ENCODE measurements at places on chromosomes 3 and 15.

DNA sequence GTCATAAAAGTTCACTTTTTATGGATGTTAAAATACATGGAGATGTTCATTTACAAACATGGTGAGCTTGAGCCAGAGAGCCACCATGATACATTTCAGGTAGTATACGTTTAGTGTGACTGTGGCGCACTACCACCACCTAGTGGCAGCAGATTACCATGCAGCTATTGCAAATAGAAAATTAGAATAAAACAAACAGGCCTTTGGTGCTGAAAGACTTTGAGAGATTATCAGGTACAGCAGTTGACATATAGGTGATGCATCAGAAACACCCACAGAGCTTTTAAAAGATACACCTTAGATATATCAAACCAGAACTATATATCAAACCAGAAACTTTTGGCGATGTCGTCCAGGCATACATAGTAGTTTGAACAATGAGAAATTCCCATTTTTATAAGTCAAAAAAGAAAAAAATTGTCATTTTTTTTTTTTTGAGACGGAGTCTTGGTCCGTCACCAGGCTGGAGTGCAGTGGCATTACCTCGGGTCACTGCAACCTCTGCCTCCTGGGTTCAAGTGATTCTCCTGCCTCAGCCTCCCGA is 42.0 kb upstream of the ICE2 start:
- peak; percentile 76 for DNase-seq

- no peak for DNase-seq
Measured at GRCh38 chr3:133388696-133389395, 11.0 kb upstream of the BFSP2 start.

DNA sequence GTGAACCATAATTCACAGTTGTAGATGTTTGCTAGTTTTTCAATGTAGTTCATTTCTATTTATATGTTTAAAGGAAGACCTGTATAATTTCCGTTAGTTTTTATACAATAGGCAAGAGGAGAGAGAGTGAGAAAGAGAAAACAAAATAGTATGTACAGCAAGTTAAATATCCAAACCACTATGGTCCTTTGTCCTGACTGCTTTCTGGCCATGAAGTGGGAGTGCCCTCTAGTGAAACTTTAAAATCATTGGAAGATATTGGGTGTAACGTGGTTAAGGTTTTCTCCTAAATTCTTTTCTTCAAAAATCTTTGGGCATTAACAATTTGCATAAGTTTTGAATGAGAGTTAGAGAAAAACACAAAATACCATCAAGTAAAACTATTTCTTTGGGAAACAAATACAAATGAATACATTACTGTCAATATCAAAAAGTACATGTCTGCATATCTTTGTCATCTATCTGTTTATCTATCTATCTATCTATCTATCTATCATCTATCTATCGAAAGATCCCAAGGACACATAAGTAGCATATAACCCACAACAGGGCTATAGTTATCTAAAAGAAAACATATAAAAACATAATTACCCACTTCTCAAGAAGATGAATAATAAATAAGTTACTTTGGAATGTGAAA is 534.6 kb upstream of the ATP11B start:
- DNase-seq = no peak

- DNase-seq = no peak
Measured at GRCh38 chr3:12963922-12964701, 109.1 kb downstream of the IQSEC1 start.

DNA sequence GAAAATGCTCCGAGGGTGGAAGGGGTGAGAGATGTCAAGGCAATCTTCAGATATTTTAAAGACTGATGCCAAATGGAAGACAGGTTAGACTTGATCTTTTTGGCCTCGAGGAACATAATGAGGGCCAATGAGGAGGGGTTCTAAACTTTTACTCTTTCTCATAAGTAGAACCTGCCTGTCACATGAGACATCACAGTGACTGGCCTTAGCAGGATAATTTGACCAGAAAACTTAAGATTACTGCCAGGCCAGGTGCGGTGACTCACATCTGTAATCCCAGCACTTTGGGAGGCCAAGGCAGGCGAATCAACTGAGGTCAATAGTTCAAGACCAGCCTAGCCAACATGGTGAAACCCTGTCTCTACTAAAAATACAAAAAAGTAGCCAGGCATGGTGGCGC is 12.2 kb downstream of the TM4SF4 start:
- no peak for DNase-seq

DNA sequence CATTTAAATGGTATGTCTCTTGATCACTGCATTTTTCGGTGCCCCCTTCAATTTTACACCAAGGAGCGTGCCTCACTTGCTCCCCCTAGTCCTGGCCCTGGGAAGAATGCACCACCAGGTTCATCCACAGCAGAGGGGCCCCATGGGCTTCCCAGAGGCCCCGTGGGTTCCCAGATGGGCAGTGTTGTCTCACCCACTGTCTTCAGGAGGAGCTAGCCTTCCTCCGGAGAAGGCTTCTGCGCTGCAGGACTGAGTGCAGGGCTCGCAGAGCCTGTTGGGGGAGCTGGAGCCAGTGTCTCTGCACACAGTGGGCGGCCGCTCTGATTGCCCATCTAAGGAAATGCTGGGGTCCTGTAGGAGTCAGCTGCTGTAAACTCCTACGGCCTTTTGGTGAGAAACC is 45.9 kb downstream of the POLR2M start:
- DNase-seq = no peak

DNA sequence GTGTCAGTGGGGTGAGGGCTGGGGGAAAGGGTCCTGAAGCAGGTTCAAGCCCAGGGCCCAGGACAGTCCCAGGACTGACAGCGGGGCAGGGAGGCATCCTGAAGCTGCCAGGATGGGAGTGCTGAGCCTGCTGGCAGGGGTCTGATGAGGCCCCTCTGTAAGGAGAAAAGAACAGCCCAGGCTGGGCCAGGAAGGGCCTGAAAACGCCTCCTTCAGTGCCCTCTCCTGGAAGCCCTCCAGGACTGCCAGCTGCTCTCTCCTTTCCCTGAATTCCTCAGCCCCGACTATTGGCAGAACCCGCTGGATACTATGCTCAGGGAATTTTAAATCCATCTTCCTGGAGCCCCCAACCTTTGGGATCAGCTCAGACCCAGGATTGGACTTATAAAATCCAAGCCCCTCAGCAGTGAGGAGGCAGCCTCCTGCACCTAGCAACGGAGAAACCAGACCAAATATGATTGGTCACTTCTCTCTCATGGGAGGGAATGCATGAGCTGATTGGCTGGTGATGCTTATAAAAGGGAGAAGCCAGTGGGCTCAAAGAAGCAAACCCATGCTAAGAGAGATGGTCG is 203.5 kb upstream of the LINGO1 start:
- no peak for DNase-seq

GRCh38 chr3:169054471-169054870 is 609.0 kb downstream of the MECOM start:
- DNase-seq = no peak

- no peak for DNase-seq
Measured at GRCh38 chr3:155554777-155555451, 190.0 kb downstream of the PLCH1 start.

DNA sequence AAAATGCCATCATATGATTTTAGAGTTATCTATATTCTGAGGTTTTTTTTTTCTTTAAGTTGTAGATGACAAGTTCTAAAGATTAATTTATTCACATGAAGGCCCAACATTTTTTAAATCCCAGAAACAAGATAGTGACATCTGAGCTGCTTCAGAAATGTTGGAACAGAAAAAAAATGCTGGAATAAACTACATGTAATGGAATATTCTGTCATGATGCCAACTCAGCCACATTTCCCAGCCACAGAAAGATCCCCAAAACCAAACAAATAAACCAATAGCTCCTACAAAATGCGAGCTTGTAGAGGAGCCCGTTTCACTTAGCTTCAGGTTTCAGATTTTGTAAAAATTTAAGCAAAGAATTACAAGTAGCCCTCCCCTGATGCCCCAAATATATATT is 111.0 kb upstream of the MYO5C start:
- no peak for DNase-seq

DNA sequence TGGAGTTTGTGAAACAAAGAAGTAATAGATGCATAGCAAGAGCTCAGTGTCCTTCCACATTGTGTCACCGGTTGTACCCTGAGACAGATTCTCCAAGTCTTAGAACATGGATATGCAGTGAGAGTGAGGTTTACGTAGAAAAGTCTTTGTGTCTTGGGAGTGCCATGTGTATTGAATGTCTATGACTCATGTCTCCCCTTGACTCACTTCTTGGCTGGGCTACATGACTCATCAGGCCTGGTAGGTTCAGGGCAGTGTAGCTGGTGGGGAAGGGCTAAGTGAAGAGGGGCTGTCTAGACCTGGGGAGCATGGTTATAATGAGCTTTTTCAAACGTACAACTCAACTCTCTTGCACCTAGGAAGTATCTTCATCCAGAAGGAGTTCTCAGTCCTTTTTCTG is 167.4 kb downstream of the GAP43 start:
- DNase-seq = no peak

GRCh38 chr3:195895078-195895860 is 13.1 kb downstream of the TNK2 start:
- no peak for DNase-seq

GRCh38 chr15:56699743-56700142 is 33.6 kb downstream of the ZNF280D start:
- DNase-seq = no peak

- DNase-seq = no peak
Measured at GRCh38 chr3:168336276-168336675, 240.6 kb upstream of the GOLIM4 start.

GRCh38 chr3:44875596-44875995 is 1.2 kb downstream of the TGM4 start:
- no peak for DNase-seq

GRCh38 chr3:72187131-72187530 is 402.2 kb upstream of the PROK2 start:
- peak; percentile 53 for DNase-seq

DNA sequence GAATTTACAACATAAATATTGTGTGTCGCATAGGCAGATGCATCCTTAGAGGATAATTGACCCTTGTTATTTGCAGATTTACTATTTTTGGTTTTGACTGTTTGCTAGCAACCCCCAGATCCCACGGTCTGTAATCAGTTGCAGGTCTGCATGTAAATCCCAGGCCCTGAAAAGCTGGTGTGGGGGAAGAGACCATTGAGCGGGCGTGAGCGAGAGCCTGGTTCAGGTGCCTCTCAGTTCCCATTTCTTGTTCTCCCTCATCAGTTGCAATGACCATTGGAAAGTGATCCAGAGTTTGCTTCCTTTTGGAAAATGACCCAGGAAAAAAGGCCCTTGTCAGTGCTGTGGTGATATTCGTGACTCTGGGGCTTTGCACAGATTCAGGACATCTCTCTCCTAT is 238.9 kb downstream of the UACA start:
- DNase-seq = no peak

DNA sequence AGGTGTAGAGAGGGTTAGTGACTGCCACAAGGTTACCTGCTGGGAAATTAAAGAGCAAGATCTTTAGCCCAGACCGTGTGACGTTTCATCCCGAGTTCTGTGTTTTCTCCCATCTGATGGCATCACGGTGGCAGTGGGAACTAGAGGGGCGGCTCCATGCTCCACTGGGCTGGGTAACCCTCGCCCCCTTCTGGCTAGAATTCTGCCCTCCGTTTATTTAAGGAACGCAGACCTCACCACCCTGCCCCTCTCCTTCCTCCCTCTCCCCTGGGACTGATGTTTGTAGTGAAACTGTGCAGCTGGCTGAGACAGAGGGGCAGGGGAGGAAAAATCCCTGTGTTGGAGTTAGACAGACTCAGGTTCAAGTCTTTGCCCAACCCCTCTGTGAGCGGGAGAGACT is 65.6 kb downstream of the ITGA11 start:
- no peak for DNase-seq

- DNase-seq = no peak
Measured at GRCh38 chr15:66581972-66582537, 16.3 kb upstream of the LCTL start.

DNA sequence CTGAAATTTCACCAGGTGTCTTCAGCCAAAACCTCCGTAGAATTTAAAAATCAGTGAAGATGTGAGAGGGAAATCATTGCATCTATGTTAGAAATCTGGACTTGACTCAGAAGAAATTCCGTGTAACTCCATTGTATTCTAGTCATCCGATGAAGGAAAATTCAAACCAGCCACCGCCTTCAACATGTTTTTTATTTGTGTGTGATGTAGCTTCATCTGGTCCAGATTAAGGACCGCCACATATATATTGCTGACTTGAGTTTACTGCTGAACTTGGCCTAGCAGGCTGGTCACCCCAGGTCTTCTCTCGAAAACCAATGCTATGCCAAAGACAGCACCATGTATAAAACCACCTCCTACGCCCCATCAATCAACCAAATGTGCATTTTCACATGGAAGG is 120.9 kb downstream of the FOXP1 start:
- no peak for DNase-seq

GRCh38 chr3:49533786-49534519 is 20.3 kb upstream of the BSN start:
- DNase-seq = no peak

DNA sequence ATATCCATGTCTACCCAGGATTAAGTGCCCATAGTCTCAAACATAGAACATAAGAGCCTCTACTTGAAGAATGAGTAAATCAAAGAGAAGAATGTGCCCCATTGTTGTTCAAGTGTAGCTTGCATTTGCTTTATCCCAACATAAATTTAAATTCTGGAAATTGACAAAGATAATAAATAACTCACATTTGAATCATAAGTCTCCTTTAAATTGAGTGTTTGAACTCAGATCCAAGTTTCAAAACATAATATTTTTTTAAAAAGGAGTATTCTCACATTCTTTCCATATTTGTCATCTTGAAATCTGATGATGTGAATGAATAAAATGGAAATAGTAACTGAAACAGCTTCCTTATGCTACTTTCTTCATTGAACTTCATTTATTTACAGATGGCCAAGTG is 135.2 kb downstream of the MECOM start:
- DNase-seq = no peak

DNA sequence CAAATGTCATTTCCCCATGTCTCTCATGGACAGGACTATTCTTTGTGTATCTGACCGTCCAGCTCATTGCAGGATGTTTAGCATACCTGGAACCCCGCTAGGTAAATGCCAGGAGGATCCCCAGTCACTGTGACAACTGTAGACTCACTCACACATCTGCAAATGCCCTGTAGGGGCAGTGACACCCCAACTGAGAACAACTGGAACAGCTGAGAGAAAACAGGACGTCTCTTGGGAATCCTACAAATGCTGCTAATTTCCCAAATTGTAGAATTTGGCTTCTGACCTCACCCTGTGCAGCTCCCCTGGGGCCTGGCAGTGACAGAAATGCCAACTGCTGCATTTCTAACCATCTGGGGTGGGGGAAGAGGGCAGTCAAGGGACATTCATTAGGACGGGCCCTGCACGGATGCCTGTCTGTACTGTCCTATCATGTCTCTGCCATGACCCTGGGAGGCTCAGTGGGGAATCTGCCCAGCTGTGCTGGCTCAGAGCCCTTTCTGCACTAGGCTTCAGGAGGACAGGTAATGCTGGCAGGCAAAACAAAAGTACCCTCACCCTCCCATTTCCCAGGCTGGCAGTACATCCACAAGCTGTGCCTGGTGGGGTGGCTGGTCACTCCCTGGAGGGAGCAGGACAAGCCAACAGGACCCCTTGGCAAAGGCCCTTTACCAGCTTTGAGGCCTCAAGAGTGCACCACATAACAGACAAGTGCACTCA is 30.4 kb downstream of the RAB6B start:
- DNase-seq = no peak
